Activated CD8-positive, alpha-beta memory T cell treated with anti-CD3 and anti-CD28 coated beads for 1 hour (primary cell): ENCODE measurements at places on chromosomes 5 and 9.
A peak's percentile ranks its signal among the peaks of the same experiment; 100 is the strongest.

GRCh38 chr9:123784518-123784917, 145.4 kb downstream of the DENND1A start:
- no peak for DNase-seq

GRCh38 chr5:138336952-138337684, 948 bp upstream of the FAM53C start:
- DNase-seq: no peak

- no peak for DNase-seq
These were observed 16.0 kb downstream of the TRAF1 start for GRCh38 chr9:120910643-120911042.

GRCh38 chr9:34675048-34675714, 12.7 kb upstream of the CCL27 start:
- peak; percentile 40 for DNase-seq

DNA sequence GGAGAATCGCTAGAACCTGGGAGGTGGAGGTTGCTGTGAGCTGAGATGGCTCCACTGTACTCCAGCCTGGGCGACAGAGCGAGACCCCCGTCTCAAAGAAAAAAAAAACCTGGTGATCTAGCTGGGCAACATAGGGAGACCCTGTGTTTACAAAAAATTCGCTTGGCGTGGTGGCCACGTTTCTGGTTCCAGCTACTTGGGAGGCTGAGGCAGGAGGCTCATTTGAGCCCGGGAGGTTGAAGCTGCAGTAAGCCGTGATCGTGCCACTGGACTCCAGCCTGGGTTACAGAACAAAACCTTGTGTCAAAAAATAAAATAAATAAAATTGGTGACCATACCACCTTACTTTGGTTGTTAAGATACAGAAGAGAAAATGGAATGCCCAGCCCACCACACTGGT, 1.8 kb upstream of the HNRNPAB start:
- no peak for DNase-seq

GRCh38 chr5:72597456-72597948, 90.3 kb upstream of the ZNF366 start:
- no peak for DNase-seq

DNA sequence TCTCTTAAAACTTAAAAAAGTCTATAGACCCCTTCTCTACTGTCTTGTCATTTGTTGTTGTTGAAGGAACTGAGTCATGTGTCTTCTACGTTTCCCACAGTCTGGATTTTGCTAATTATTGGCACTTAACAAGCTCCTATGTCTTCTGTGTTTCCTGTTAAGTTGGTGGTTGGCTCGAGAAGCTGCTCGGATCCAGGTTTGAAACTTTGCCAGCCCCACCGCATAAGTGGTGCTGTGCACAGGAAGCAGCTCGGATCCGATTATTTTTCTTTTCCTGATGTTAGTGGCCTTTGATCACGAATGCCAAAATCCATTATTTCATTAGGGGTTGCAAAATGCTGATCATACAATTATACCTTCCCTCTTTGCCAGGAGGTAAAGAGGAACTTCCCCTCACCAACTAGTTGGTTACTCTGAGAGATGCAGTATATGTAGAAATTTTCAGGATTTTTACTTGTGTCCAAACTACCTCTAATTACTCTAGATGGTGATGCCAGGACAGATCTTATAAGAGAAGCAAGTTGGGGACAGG, 186.5 kb downstream of the NSG2 start:
- DNase-seq: no peak

GRCh38 chr9:129023036-129023907, 4.9 kb downstream of the SH3GLB2 start:
- no peak for DNase-seq

GRCh38 chr5:68405026-68405684, 189.6 kb downstream of the PIK3R1 start:
- no peak for DNase-seq

GRCh38 chr9:16680975-16681651, 189.4 kb downstream of the BNC2 start:
- no peak for DNase-seq

GRCh38 chr9:35604578-35605350, at the start of gene TESK1:
TESK1 (plus strand) TSS chr9:35605262; CDS start chr9:35605620, 358 bp downstream.
- DNase-seq: peak; percentile 72

DNA sequence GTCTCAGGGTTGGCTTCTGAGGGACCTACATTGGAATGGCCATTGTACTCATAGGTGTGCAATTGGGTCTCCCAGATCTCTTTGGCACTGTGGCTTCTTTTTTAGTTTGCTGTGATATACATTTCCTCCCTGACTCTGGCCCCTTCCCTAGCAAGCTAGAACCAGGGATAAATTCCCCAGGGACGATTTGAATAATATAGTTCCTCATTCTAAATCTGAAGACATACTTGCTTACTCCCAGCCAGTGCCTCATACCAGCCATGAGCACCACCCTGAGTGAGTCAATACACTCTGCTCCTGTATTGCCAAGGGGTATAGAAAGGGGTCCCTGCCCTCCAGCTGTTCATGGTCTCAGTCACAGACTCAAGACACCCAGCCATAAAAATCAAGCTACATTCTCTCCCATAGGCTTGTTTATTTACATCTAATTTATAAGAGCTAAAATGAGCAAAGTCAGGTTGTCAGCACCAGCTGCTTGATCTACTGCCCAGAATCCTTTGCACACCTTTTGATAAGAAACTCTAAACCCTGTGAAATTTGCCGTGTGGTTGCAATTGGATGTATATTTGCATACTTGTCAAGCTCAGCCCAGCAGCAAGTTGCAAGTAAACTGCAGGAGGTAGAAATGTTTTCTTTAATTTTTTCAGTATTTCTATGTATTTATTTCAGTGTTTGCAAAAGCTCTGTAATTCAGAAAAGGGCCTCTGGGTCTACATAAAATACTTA, 219.9 kb upstream of the IRX1 start:
- DNase-seq: no peak

- no peak for DNase-seq
These were observed at the start of gene CMBL for GRCh38 chr5:10307206-10308148. CMBL (minus strand) TSS chr5:10307902; CDS start chr5:10290762, 17,140 bp downstream.

DNA sequence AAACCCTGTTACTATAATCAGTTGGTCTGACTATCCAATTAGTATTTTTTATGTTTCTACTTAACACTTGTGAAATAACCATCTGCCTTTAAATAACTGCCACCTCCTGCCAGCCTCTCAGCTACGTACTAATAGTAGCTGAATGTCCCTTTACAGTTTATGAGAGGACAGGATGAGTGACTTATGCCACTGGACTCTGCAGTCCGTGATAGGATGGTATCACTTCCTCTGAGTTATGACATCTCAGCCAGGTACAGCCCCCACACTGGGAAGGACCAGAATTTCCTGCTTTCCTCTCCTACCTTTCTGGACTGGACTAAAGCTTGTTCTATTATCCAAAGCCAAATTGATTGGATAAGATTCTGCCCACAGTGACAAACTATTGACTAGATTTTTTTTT, 102.9 kb downstream of the ZFAND5 start:
- no peak for DNase-seq

- DNase-seq: no peak
These were observed 290.2 kb upstream of the MAP3K1 start for GRCh38 chr5:56525113-56525512.
